ENCODE measurements at places on chromosomes 7 and 10.

DNA sequence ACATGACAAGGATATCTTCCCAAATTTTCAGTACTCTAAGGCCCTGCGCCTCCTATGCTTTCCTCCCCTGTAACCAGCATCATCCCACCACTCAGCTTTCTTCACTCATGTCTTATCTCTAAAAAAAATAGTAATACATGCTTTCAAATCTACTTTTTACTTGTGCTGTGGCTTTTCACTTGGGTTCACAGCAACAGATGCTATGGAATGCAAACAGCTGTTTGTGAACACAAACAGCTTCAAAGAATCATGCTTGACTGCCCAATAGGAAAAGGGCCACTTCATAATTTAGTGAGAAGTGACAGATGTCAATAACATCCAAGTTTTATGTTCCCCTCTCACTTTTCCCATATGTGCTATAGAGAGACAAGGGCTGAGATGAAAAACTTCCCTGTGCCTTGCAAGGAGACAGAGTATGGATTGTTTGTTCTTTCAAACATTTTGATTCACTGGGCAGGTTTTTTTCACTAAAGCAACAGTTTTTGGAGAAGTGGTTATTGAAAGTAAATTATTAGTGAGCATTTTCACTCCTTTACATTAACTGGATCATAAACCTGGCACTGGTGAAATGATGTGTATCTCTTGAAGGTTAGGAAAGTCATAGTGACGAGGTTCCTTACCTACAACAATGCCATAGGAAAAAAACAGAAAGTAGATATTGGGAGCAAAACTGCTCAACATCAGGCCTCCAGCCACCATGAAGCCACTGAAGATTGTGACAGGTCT lies 37.3 kb downstream of the SLC16A9 start:
- DNase-seq = no peak

GRCh38 chr7:98213888-98214810 lies 2.9 kb downstream of the BHLHA15 start:
- DNase-seq = no peak

DNA sequence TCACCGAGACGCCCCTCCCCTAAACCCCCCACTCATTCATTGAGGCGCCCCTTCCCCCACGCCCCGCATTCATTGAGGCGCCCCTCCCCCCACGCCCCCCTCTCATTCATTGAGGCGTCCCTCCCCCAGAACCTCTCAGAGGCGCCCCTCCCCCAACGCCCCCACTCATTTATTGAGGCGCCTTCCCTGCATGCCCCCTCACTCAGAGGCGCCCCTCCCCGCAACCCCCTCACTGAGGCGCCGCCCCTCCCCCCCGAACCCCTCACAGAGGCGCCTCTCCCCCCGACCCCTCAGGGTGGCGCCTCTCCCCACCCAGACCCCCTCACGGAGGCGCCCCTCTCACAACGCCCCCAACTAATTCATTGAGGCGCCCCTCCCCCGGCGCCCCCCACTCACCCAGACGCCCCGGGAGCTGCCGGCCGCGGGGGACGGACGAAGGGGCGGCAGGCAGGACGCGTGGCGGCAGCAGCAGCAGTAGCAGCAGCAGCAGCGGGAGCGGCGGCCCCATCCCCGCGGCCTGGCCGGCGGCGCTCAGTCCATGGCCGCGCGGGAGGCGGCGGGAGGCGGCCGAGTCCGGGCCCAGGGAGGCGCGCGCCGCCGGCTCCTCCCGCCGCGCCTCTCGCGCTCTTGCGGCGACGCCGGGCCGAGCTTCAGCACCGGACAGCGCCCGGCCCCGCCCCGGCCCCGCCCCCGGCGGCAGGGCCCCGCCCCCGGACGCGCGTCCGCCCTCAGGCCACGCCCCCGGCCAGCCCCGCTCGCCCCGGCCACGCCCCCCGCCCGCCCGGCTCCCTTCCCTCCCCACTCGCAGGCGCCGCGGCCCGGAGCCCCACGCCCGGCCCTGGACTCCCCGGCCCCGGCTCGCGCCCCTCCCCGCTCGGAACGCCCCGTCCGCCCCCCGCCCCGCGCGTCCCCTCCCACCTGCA lies at the start of gene PTPRN2:
TSS of gene PTPRN2 (minus strand) at position 662 of the 923 bp plus-strand sequence.
- DNase-seq = peak; percentile 5

- DNase-seq = no peak
These were observed 144.4 kb downstream of the MAPK8 start for GRCh38 chr10:48450741-48451466.

- no peak for DNase-seq
These were observed 135.9 kb downstream of the JCAD start for GRCh38 chr10:29923416-29923965.

- no peak for DNase-seq
These were observed 32.6 kb upstream of the NME8 start for GRCh38 chr7:37815671-37816371.

DNA sequence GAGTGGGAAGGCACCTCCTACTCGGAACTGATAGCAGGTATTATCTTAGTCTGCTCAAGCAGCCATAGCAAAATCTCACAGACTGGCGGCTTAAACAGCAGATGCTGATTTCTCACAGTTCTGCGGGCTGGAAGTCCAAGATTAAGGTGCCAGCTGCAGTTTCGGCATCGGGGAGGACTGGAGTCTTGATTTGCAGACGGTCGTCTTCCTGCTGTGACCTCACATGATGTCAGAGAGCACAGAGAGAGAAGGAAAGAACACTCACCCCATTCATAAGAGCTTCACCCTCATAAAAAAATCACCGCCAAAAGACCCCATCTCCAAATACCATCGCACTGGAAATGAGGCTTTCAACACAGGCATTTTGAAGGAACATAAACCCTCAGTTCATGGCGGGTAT lies 216.5 kb upstream of the PITRM1 start:
- DNase-seq = no peak

- no peak for DNase-seq
These were observed 47.2 kb downstream of the OSBPL3 start for GRCh38 chr7:24932815-24933214.

DNA sequence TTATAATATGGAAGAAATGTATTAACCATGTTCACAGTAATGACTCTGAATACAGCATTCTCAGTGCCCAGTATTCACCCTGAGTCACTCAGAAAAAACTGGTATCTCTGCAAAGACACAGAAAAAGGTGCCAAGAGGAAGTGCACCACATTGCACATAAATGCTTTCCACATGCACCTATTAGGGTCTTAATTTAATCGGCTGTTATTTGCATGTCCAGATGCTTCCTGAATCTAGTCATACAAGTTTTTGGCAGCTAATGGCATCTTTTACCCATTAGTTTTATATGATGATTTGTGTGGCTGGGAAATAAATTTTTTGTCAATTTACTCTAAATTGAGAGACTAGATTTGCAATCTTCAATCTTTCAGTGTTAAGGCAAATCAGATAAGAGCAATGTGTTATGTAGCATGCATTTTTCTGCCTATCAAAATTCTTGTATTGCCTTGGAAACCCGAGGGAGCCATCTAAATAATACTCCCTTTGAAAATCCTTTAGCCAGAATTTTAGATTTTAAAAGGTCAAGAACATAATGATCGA lies 58.2 kb downstream of the ZNF680 start:
- no peak for DNase-seq

Measured in stimulated activated CD8-positive, alpha-beta memory T cell treated with anti-CD3 and anti-CD28 coated beads, Interleukin-15, amount 100 ng/mL, for 4 hours (primary cell).